ENCODE measurements at places on chromosomes 6 and 20.

DNA sequence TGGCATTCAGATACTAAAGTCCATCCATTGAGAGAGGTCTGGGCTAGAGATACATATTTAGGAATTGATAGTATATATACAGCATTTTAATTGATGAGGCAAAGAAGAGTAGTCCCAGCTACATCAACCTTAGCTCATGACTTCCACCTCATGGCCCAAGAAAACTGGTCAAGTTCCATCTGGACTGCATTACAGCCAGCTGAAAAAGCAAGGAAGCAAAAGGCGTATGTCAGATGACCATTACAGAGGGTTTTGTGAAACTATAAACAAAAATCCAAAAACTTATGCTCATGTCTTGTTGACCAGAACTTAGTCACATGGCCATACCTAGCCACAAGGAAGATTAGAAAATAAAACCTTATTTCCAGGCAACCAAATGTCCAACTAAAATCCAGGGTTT is 46.8 kb upstream of the RNF146 start:
- no peak for DNase-seq

DNA sequence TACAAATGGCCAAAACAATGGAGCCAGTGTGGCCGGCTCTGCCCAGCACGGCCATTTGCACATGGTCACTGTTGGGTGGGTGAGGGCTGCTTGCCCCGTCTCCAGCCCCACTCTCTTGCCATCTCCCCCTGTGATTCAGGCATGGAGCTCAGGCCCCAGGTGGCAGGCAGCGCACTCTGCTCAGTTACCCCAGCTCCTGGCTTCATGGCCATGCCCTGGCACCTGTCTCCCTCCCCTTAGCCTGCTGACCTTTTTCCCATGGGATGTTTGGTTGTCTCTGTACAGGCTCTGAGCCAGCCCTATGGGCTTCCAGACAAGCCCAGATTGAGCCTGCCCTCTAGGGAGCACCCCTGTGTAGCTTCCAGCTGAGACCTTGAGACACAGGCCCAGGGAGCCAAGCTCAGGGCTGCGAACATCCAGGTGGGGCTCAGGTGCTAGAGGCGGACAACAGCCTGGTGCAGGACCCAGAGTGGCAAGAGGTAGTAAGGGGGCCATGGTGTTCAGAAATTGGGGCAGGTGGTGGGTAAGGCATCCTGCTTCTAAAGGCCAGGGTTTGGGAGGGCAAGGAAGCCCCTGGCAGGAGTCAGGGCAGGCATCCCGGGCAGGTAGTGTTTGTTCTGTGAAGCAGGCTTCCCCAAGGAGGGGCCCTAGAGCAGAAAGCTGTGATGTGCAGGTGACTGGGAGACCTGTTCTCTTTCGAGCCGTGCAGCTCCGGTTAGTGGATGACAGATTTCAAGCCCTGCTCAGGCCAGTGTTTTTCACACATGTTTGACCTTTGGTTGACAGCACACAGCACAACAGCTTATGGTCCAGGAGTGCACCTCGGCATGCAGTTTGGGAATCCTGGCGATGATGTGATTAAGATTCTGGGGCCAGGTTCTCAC is 17.7 kb downstream of the SYNJ2 start:
- DNase-seq = no peak

- DNase-seq = no peak
Measured at GRCh38 chr6:148868314-148868713, 121.5 kb downstream of the UST start.

GRCh38 chr20:23598481-23598880 is 7.2 kb downstream of the CST9 start:
- DNase-seq = no peak

DNA sequence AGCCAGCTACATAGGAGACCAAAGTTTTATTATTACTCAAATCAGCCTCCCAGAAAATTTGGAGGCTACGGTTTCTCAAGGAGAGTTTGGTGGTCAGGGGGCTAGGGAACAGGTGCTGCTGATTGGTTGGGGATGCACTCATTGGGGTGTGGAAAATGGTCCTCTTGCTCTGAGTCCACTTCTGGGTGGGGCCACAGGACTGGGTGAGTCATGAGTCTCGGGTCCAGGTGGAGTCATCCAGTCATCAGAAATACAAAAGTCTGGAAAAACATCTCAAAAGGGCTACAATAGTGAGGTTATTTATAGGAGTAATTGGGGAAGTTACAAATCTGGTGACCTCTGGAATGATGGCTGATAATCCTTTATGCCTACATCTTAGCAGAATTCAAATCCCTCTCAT is 54.3 kb upstream of the SLC22A16 start:
- DNase-seq = no peak
